ENCODE measurements at places on chromosomes 2 and 18.

GRCh38 chr2:123080331-123080730 lies 944.8 kb upstream of the CNTNAP5 start:
- no peak overlapping the region for H3K4me3 ChIP-seq
- H3K36me3 ChIP-seq, result no peaks in the 10 kb centered on the region
- DNase-seq, result no peak
- no peaks in the 10 kb centered on the region for H3K27me3 ChIP-seq

DNA sequence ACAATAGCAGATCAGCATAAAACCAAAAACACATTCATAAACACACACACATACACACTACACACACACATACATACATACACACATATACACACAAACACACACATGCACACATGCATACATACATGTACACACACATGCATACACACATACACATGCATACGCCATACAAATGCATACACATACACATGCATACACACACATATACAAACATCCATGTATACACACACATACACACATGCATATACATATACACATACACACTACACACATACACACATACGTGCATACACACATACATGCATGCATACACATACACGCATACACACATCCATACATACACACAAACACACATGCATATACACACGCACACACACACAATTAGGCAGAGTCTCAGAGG lies 490.1 kb downstream of the TNS1 start:
- H3K4me1 ChIP-seq, result no peaks in the 10 kb centered on the region
- H3K27me3 ChIP-seq, result no peaks in the 10 kb centered on the region
- no peaks in the 10 kb centered on the region for H3K36me3 ChIP-seq
- no peak overlapping the region for H3K4me3 ChIP-seq
- no peak overlapping the region for H3K27ac ChIP-seq
- DNase-seq, result no peak

- H3K27ac ChIP-seq, result no peak overlapping the region
- peaks cover 4% of the 10 kb centered on the region for H3K4me1 ChIP-seq
- H3K4me3 ChIP-seq, result no peak overlapping the region
- no peaks in the 10 kb centered on the region for H3K36me3 ChIP-seq
- DNase-seq, result no peak
Measured at GRCh38 chr2:172926785-172927640, 148.6 kb upstream of the MAP3K20 start.

- no peak overlapping the region for H3K4me3 ChIP-seq
- H3K4me1 ChIP-seq, result no peaks in the 10 kb centered on the region
- no peak for DNase-seq
- no peaks in the 10 kb centered on the region for H3K27me3 ChIP-seq
- H3K27ac ChIP-seq, result no peak overlapping the region
- H3K36me3 ChIP-seq, result no peaks in the 10 kb centered on the region
Measured at GRCh38 chr18:77366720-77367641, 117.3 kb downstream of the GALR1 start.

GRCh38 chr18:46071653-46072375 lies at the start of gene PSTPIP2:
PSTPIP2 (minus strand) TSS chr18:46072260; CDS start chr18:46072188, 72 bp downstream.
- DNase-seq, result peak; percentile 33
- H3K36me3 ChIP-seq, result no peaks in the 10 kb centered on the region
- H3K4me1 ChIP-seq, result peaks cover 22% of the 10 kb centered on the region
- peak within 1 kb of the TSS; percentile 74 for H3K4me3 ChIP-seq
- H3K27me3 ChIP-seq, result no peaks in the 10 kb centered on the region

- no peak overlapping the region for H3K4me3 ChIP-seq
- H3K27ac ChIP-seq, result no peak overlapping the region
- no peaks in the 10 kb centered on the region for H3K4me1 ChIP-seq
- H3K36me3 ChIP-seq, result peaks cover 62% of the 10 kb centered on the region
Measured at GRCh38 chr2:86500325-86501083, 59.3 kb downstream of the KDM3A start.

GRCh38 chr2:240557808-240558207 lies at the start of gene ANKMY1:
ANKMY1 (minus strand) TSS chr2:240557988; CDS start chr2:240557335, 653 bp downstream.
- no peak within 1 kb of the TSS for H3K27ac ChIP-seq
- peak within 1 kb of the TSS; percentile 39 for H3K4me3 ChIP-seq
- H3K36me3 ChIP-seq, result peaks cover 21% of the 10 kb centered on the region
- peaks cover 44% of the 10 kb centered on the region for H3K4me1 ChIP-seq
- no peaks in the 10 kb centered on the region for H3K27me3 ChIP-seq

DNA sequence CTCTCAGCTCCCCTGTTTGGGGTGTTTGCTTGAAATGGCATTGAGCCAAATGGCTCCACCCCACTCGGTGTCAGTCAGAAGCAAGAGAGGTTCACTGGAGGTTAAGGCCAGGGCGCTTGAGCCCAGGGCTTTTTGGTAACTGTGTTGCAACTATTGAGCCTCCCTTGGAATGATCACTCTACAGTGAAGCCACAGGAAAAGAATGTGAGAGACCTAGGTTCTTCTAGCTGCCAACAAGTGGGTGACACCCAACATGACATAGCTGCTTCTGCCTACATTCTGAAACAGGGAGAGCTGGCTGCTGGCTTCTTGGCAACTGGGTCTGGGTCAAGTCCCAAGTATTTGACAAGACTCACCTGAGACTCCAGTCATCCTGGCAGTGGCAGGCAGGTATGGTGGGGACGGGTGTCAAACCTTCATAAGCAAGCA lies 7.1 kb upstream of the GRHL1 start:
- H3K27me3 ChIP-seq, result no peaks in the 10 kb centered on the region
- no peak for DNase-seq
- H3K27ac ChIP-seq, result no peak overlapping the region
- no peaks in the 10 kb centered on the region for H3K4me1 ChIP-seq
- no peak overlapping the region for H3K4me3 ChIP-seq

DNA sequence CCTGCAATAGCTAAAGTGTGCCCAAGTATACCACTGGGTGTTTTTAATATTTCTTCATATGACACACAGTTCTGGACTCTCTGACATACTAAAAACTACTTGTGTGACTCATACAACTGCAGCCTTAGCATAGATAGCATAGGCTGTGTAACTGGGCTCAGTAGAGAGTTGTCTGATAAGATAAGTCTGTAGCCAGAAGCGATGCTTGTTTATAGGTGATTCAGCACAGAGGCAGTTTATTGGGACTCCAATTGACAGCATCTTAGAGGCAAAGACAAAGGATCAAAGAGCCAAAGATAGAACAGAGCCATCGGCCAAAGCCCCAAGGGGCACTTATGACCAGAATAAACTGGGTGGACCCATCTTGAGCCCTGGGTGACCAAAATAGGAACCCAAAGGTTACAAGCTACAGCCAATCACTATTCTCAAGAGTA lies 42.3 kb downstream of the AAK1 start:
- H3K27me3 ChIP-seq, result no peaks in the 10 kb centered on the region
- H3K4me1 ChIP-seq, result peaks cover 44% of the 10 kb centered on the region
- DNase-seq, result no peak
- H3K4me3 ChIP-seq, result no peak overlapping the region

- no peaks in the 10 kb centered on the region for H3K36me3 ChIP-seq
- no peak for DNase-seq
- no peak overlapping the region for H3K4me3 ChIP-seq
- H3K27ac ChIP-seq, result no peak overlapping the region
- H3K27me3 ChIP-seq, result no peaks in the 10 kb centered on the region
Measured at GRCh38 chr2:217688494-217688893, 314.3 kb downstream of the TNS1 start.

DNA sequence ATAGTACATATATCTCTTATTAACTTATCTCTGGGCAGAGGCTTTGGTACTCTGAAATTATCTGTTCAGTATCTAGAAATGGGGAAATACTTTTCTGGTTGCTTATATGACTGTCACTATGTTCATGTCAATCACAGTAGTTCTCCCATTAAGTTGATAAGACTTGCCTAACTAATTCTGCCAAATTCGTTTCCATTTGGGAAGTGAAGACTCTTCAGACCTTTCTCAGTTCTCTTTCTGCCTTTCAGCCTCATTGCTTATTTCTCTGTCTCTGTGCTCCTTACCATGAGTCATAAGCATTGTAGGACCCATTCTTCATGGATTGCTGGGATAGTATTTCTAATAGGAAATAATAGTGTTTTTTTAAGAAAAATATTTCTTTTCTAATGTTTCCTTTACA lies 113.5 kb downstream of the PHLPP1 start:
- H3K4me3 ChIP-seq, result no peak overlapping the region
- no peaks in the 10 kb centered on the region for H3K4me1 ChIP-seq
- H3K27me3 ChIP-seq, result no peaks in the 10 kb centered on the region
- no peaks in the 10 kb centered on the region for H3K36me3 ChIP-seq
- no peak overlapping the region for H3K27ac ChIP-seq

DNA sequence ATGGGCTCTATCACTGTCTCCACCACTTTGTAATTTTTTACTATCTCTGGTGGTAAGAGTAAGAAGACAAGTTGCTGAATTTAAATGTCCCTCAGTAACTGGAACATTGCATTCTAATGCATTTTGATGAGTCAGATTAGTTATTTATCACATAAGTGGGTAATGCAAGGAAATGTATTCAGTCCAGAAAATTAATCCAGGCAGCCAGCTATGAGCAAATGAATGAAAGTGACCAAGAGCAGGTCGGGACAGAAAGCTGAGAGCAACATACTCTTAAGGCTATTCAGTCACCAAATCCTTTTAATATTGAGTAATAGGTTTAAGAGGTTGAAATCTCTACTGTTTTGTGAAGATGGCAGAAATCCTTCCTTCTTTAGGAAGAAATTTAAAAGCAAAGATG lies 265.5 kb upstream of the PARD3B start:
- no peaks in the 10 kb centered on the region for H3K36me3 ChIP-seq
- H3K4me3 ChIP-seq, result no peak overlapping the region
- no peak for DNase-seq
- no peaks in the 10 kb centered on the region for H3K4me1 ChIP-seq
- no peaks in the 10 kb centered on the region for H3K27me3 ChIP-seq

DNA sequence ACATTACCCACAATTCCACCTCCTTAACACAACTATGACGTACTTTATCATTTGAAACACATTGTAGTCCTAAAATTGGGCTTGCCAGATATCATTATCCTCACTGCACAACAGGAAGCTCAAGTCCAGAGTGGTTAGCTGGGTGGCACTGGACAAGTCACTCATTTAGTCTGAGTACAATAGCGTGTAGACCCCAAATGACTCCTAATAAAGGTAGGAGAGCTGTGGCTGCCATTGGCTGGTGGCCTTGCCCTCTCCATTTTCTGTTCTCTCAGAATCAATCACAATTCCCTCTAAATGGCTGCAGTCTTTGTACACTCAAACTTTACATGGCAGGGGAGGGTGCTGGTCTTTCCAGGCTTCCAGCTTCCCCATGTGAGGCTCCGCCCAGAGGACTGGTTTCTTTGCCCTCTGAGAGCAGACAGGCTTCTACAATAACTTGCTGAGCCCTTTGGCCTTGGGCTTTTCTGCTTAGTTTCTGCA lies 11.7 kb downstream of the PSTPIP2 start:
- no peak for DNase-seq
- H3K27ac ChIP-seq, result no peak overlapping the region
- H3K4me1 ChIP-seq, result peaks cover under 1% of the 10 kb centered on the region
- no peaks in the 10 kb centered on the region for H3K27me3 ChIP-seq
- no peaks in the 10 kb centered on the region for H3K36me3 ChIP-seq
- H3K4me3 ChIP-seq, result no peak overlapping the region

DNA sequence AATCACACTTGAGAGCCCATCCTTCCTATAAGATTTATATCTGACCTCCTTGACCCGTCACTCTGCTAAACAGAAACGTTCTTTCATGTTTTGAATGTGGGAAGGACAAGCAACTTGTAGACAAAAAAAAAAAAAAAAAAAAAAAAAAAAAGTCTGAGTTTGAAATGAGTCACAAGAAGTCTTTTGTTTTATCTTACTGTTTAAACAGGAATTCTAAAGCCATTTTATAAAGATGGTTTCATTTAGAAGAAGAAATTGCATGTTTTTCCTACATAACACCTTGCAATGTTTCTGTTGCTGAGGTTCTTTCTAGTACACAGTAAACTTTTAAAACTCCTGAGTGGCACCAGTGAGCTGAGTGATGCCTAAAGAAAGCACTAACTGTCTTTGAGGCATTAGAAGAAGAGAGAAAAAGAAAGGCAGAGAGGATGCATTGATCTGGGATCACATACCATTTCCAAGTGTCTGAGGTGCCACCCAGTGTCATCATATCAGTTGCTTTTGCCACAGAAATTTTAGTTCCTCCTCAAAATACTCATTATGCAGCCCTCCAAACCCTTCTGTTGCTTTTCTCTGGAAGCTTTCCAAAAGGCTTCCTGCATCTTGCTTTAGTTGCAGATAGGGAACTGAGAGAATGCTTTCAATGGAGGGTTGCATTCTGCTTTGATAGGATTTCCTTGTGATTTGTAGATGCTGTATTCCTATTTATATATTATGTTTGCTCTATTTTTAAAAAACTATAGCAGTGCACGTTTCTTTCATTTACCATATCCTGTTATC lies 69.1 kb downstream of the ACVR2A start:
- no peak overlapping the region for H3K27ac ChIP-seq
- no peak for DNase-seq
- no peaks in the 10 kb centered on the region for H3K4me1 ChIP-seq
- H3K36me3 ChIP-seq, result no peaks in the 10 kb centered on the region
- no peak overlapping the region for H3K4me3 ChIP-seq

DNA sequence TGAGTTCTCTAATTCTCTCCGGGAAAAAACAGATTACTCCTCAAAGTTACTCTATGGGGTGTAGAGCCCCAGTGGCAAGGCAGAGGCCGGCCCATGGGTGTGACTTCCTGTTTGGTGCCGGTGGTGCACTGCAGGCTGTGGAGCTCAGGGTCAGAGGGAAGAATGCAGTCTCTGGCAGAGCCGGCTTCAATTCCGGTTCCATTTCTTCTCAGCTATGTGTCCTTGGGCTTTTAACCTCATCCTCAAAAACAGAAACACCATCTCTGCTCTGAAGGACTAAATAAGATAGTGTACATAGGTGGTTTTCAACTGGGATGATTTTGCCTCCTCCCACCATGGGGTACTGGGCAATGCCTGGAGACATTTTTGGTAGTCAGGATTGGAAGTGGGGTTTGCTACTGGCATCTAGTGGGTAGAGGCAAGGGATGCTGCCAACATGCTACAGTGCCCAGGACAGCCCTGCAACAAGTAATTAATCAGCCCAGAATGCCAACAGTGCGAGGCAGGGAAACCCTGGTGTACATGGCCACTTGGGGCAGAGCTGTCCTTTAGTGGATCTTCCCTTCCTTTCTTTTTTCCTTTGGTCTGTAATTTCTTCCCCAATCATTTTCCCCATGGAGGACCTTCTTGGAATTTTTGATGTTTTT lies 81.2 kb downstream of the INSIG2 start:
- peaks cover 14% of the 10 kb centered on the region for H3K4me1 ChIP-seq
- DNase-seq, result no peak
- H3K36me3 ChIP-seq, result no peaks in the 10 kb centered on the region
- H3K4me3 ChIP-seq, result no peak overlapping the region
- H3K27ac ChIP-seq, result no peak overlapping the region
- H3K27me3 ChIP-seq, result no peaks in the 10 kb centered on the region

DNA sequence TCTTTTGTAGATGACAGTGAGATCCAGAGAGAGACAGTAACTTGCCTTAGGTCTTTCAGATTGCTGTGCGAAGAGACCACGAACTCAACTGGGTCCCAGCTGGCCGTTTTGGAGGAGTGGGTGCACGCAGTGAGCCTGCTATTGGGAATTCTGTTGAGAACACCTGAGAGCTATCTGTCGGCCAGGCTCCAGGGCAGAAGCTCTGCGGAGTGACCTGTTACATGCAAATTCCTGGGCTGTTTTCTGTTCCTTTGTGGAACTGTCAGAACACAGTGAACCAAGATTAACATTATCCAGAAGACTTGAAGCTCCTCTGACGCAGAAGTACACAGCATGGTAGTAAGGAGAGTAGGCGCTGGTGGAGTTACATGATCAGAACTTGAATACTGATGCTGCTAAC lies 99.5 kb upstream of the LMAN1 start:
- no peak overlapping the region for H3K27ac ChIP-seq
- H3K4me1 ChIP-seq, result no peaks in the 10 kb centered on the region
- H3K27me3 ChIP-seq, result no peaks in the 10 kb centered on the region
- no peaks in the 10 kb centered on the region for H3K36me3 ChIP-seq
- DNase-seq, result no peak
- H3K4me3 ChIP-seq, result no peak overlapping the region

All from effector memory CD4-positive, alpha-beta T cell (primary cell).